ENCODE measurements at places on chromosomes 7 and 10.
A peak's percentile ranks its signal among the peaks of the same experiment; 100 is the strongest.

DNA sequence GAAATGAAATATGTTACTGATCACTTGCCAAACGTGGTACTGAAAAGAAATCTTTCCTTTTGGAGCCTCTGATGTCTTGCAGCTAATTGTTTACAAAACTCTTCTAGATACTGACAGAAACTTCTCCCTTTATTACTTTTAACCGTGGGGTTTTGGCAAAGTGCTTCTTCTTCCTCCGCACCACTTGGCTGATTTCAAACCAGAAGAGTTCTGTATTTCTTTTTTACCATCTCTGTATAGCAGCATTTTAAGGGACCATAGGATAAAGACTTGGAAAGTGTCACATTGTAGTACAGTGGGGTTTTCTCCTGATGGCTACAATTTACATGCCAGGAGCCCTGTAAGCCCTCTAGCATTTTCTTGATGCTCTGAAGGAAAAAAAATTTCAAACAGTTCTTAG, 21.9 kb upstream of the CREB5 start:
- DNase-seq, result peak; percentile 49

DNA sequence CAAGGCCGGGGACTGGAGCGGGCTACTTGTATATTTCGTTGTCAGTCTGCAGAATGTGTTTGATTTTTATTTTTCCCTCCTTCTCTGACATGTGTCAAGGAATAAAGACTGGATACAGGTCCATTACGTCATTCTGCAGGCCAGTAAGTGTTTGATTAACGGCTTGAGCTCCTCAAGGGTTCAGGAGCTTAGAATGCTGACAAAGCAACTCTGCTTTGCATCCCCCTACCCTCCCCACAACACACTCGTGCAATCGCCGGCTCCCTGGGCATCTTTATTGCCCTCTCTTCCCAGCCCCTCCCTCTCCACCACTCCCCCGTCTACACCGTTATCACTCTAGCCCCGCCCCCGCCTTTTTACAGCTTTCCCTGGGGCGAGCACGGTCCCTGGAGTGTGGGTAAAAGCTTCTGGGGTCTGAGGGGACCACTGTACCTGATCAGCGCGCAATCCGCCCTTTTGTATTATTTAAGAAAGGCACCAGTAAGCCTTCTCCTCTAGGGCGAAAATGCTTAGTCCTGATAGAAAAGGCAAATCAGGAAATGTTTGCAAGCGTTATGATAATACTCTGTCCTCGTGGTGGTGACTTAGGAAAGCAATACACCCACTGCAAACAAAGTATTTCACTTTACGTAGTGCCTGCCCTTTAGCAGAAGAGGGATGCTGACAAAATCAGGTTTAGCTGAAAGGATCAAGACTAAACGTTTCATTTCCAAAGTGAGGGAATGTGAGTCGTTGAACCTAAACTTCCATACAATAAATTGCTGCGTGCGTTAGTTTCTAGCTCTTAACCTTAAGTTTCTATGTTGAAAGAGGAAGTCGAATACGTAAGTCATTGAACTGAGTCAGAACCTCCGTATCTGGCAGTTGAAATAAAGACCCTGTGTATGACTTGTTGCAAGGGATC, 1.4 kb upstream of the CREB5 start:
- peak; percentile 64 for DNase-seq

GRCh38 chr7:70696201-70696754, 435.7 kb upstream of the GALNT17 start:
- DNase-seq, result peak; percentile 59

- DNase-seq, result no peak
Measured at GRCh38 chr10:73935895-73936294, 25.0 kb downstream of the PLAU start.

DNA sequence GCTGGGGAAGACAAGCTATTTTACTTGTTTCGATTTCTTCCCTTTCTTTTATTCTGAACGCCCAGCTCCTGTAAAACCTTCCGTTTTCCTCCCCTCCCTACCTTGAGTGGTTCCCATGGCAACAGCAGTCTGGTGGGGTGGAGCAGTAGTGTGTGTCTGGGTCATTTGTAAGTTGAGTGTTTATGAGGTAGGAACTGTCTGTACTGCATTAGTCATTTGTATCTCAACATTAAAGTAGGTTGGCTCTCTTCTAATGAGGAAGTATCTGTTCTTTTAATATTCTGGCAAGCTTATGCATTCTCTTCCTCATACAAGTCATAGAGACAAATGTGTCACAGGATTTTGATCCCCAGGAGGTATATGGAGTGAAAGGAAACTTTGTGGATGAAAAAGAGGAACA, 85.3 kb upstream of the CCDC6 start:
- DNase-seq, result no peak

GRCh38 chr10:119132521-119133345, 28.8 kb downstream of the DENND10 start:
- no peak for DNase-seq

- DNase-seq, result peak; percentile 57
Measured at GRCh38 chr10:4279655-4280054, 494.6 kb upstream of the KLF6 start.

GRCh38 chr10:77165445-77166208, 472.0 kb downstream of the KCNMA1 start:
- peak; percentile 89 for DNase-seq

DNA sequence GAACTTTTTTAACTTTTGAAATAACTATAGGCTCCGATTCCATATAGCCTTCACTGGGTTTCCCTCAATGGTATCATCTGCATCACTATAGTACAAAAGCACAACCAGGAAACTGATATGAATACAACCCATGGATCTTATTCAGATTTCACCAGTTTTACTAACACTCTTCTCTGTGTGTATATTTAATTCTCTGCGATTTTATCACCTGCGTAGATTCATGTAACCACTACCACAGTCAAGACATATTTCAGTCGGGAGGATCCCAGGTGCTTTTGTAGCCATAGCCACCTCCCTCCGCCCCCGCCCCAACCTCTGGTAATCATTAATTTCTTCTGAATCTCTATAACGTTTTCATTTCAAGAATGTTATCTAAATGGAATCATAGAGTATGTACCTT, 82.8 kb upstream of the C7orf33 start:
- DNase-seq, result no peak

- DNase-seq, result peak; percentile 68
Measured at GRCh38 chr7:17307000-17307399, 8.5 kb downstream of the AHR start.

- no peak for DNase-seq
Measured at GRCh38 chr7:420142-421093, 99.2 kb downstream of the PDGFA start.

DNA sequence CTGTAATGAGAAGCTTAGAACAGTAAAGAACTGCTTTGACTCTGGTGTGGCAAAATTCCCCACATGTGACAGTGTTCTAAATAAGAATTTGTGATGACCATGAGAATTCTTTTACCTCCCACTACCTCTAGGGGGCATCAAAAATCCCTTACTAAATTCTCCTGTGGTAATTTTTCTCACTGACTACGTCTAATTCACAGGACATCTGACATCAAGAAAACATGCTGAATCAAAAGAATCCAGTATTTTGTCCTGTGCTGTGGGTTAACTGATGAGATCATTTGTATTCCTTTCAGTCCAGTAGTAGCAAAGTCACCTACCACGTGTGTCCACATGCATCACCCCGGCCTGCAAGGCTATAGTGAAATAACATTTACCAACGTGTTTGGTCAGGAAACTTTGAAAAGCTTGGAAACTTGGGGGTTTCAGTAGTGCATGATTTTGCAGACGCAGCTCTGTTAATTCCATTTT, 103.8 kb downstream of the ATE1 start:
- DNase-seq, result peak; percentile 77

- DNase-seq, result no peak
Measured at GRCh38 chr10:60576130-60577069, 186.7 kb upstream of the ANK3 start.

DNA sequence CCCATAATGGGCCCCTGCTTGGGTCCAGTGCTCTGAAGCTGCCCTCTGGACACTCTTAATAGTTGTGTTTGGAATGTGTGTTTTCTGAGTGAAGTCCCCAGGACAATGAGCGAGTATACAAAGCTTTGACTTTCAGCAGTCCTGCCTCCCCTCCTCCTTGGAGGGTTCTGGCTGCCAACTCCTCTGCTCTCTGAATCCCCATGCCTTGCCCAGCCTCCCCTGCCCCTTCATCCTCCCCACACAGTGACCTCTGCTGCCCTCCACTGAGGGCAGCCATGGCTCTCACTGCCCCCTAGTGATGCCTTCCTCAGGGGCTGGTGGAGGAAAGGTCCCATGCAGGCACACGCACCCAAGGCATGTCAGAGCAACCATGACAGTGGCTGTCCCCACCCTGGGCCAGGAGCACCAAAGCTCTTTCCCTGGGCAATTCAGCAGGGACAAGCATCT, 40.9 kb downstream of the FRMPD2 start:
- DNase-seq, result no peak

GRCh38 chr10:70374775-70375614, 7.4 kb downstream of the LRRC20 start:
- DNase-seq, result no peak

DNA sequence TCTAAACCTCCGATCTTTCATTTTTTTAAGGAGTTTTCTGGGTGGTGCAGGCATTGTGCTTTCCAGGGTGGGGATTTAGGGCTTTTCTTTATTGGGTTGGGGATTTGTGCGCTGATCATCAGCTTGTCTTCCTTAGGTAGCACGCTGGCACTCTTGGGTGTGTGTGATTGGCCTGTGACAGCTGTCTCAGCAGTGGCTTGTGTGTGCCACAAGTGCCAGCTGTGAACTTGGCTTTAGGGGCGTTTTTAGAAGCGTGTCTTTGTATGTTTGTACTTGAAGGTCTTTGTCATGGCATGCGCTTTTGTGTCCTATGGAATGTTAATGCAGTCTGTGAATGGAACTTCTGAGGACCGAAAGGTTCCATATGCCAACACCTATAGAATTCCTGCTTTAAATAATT, 788 bp downstream of the AKAP9 start:
- peak; percentile 64 for DNase-seq

DNA sequence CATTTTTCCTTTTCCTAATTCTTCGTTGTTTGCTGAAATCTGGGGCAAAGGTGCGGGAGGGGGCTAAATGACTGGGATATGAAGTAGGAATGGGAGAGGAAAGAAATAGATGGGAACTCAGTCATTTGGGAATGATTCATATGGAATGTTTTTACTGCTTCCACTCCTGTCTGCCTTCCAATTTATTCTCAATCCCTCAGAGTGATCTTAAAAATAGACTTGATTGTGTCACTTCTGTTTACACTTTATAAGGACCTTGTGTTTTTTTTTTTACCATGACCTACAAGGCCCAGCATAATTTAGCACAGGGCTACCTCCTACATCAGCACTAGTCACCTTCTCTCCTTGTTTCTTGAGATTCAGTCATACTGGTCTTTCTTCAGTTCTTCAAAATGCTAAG, 97.9 kb downstream of the PTEN start:
- peak; percentile 61 for DNase-seq

DNA sequence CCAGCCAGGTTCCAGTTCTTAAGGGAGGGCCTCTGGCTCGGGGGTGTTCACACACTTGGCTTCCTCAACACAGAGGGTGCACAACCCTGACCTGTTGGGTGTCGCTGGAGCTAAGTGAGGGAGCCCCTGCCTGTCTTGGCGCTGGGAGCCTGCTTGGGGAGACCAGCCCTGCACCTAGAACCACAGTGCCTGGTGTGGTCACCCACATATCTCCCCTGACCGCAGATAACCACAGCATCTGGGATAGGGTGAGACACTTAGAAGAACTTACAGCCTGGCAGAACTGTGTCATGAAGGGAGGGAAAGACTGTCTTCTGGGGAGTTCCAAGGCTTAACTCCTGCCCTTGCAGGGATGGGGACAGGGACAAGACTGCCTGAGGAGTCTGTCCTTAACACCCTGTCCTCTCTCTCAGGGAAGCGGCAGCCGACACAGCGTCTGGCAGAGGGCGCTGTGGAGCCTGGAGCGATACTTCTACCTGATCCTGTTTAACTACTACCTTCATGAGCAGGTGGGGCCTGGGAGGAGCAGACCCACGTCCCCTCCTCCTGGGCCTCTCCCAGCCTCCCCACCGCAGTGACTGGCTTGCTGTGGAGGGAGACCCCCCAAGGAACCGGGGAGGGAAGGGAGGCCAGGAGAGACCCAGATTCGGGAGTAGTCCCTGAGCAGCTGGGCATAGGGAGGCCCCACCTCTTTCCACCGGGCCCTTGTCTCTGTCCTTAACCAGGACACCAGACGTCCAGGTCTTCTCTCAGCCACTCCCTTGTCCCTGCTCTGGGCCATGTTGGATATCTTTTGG, 59.0 kb downstream of the PALD1 start:
- DNase-seq, result no peak

DNA sequence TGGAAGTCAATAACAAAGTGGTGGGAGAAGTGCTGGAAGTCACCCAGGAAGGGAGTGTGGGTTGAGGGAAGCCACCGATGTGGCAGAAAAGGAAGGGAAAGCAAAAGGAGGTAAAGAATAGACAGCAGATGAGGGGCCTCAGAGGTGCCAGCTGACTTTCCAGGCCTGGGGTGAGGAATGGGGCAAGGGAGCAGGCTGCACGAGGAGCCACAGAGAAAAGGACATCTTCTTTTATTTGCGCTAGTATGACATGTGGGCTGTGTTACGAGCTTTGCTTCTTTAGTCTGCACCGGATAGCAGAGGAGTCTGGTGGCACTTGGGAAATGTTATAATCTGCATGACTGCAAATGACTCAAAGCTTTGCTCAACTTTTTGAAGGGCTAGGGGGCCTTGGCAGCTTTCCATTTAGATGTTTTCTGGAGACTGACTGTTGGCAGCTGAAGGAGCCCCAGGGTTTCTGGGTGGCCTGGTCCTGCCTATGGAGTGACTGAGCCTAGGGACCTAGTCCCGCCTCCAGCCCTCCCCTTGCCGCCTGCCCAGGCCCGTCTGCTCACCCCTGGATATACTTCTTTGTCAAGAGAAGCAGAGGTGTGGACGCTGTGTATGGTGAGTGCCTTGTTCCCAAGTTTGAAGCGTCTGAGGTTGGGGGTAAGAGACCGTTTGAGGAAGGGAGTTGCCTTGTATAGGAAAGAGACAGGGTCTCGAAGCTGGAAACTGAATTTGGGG, 5.1 kb downstream of the PRXL2A start:
- DNase-seq, result peak; percentile 96

- DNase-seq, result no peak
Measured at GRCh38 chr7:24728121-24728500, 29.2 kb downstream of the GSDME start.

GRCh38 chr7:17038160-17038782, 156.5 kb upstream of the AGR3 start:
- DNase-seq, result no peak

DNA sequence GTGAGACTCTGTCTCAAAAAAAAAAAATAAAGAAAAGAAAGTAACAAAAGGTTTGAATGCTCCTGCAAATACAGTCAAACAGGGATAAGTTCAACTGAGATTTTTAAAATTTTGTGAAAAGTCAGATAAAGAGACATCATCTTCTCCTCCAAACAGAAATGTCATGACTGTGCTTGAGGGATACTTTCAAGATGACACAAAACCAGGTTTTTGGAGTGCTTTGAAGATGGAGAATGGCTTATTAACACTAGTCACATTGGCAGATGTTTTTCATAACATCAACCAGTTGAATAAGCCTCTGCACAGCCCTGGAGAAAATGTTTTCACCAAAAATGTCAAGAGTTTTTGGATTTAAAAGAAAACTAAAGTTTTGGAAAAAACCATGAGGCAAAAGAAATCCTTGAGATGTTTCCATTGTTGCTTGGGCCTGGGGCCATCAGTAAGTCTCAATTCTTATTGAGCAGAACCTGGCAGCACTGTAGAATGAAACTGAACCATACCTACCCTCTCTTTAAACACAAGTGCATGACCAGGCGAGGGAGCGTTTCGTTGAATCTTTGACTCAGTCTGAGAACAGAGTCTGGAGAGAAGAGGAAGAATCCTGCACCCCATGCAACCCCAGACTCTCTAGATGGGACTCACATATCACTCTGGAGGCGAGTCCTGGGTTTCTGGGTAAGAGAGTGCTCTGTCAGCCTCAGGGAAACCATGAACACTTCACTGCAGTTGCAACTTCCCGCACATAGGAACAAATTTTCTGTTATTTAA, 37.4 kb upstream of the PRKCQ start:
- DNase-seq, result no peak
